Urinary bladder (tissue), 4 donors: ENCODE measurements at places on chromosomes 4 and X. TPM values are rescaled to one million over a fixed set of nuclear protein-coding genes. Genes with fewer than 3 reads are reported as not detected.

- DNase-seq, result no peak
These were observed 182.0 kb upstream of the FAT4 start for GRCh38 chr4:125132729-125133128.

DNA sequence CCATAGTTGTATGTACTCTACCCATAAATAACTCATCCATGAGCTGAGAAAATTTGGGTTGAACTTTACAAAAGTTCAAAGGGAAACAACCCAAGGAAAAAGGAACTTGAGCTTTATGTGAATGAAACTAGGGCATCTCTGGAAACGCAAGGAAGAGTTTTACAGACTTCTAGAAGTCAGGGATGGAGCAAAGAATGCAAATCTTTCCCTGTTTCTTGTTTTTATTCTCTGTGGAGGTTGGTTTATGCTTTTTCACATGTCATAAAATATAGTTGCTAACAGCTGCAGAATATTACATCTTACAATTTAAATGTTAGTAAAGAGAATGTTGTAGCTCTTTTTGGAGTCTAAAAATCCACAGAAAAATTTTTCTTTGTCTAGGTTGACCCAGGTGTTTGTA is 754.1 kb downstream of the PCDH7 start:
- DNase-seq, result no peak

- DNase-seq, result no peak
These were observed 214.0 kb upstream of the UGT8 start for GRCh38 chr4:114384629-114385028.

GRCh38 chrX:113300580-113300979 is 459.9 kb upstream of the AMOT start:
- DNase-seq, result no peak

- DNase-seq, result no peak
These were observed 56.2 kb downstream of the PPA2 start for GRCh38 chr4:105417624-105418023.

GRCh38 chr4:76383001-76383400 is 37.9 kb downstream of the CCDC158 start:
- no peak for DNase-seq

The ETFDH gene
- 41.2 TPM for total RNA-seq

DNA sequence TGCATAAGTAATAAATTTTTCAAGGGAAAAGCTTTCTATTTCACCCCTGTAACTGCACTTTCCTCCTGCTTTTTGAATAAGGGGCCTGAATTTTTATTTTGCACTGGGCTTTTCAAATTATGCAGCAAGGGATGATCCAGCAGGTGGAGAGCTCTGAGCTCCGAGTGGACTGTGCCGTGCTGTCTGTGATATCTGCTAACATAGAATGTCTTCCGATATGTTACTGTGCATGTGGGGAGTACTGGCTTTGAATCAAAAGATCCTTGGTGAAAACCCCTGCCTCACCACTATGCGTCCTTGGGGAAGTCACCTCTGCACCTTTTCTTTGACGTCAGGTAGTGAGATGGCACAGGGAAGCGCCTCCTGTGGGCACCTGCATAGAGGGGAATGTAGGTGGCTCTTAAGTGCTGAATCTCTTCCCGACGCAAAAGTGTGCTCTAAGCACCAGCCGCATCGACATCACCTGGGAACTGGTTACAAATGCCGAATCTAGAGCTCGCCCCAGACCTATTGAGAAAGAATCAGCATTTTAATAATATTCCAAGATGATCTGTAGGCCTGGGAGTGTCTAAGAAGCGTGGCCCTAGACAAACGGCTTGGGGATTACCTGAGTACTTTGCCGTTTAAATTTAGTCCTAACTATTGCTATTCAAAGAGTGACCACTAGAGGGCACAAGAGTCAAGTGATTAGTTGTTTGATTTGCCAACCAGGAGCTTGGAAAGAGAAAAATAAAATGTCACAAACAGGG is 19.2 kb upstream of the WFS1 start:
- peak; percentile 46 for DNase-seq

The ACTRT1 gene
- total RNA-seq, result not detected
